ENCODE measurements at places on chromosomes 1 and 21.

DNA sequence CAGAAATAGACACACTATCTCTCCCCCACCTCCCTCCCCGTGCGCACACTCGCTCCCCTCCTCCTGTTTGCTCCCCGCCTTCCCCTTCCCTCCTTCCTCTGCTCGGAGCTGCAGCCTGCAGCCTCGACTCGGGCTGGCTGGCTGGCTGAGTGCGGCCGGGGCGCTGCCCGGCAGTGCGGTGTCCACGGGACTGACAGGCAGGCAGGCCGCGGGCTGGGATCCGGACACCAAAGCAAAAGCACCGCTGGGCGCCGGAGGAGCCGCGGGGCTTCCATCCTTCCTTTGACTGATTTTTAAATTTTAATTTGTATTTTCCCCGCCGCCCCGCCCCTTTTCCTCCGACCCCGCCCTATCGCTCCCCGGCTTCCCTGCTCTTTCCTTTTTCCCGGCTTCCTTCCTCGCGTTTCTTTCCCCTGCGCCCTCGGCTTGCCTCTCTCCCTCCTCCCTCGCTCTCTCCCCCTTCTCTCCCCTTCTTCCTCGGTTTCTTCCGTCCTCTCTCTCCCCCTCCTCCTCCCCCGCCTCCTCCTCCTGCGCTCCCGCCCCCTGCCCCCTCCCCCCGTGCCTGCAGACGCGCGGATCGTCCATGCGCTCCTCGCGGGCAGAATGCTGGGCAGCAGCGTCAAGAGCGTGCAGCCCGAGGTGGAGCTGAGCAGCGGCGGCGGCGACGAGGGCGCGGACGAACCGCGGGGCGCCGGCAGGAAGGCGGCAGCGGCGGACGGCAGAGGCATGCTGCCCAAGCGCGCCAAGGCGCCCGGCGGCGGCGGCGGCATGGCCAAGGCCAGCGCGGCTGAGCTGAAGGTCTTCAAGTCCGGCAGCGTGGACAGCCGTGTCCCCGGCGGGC is 109.4 kb downstream of the NAV1 start:
- DNase-seq, result no peak

- no peak for DNase-seq
Measured at GRCh38 chr1:198788561-198789064, 149.8 kb downstream of the PTPRC start.

DNA sequence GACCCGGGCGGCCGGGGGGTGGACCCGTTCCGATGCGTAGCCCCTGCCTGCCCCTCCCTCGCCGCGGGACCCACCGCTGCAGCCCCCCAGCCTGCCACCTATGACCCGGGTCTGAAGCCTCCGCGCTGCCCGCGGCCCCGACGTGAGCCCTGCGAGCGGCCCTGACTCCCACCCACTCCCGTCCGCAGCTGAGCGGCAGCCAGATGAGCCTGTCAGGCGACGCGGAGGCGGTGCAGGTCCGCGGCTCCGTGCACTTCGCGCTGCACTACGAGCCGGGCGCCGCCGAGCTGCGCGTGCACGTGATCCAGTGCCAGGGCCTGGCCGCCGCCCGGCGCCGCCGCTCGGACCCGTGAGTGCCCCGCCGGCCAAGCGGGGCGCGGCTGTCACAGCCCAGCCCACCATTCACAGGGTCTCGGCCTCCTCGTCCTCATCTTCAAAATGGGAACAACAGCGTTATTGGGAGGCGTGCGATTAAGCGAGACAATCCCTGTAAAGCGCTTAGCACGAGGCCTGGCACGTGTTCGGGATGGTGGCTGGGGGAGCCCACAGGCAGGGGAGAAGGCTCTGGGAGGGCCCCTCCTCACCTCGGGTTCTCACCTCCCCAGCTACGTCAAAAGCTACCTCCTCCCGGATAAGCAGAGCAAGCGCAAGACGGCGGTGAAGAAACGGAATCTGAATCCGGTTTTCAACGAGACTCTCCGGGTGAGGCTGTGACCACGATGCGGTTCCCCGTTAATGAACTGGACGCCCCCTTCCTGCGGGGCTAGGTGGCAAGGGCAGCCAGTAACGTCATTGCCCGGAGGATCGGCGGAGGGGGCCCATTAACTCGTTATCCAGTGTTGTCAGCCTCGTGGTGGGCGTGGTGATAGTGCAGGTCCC is 8.2 kb downstream of the SYTL1 start:
- no peak for DNase-seq

- no peak for DNase-seq
Measured at GRCh38 chr1:205351984-205352713, 4.6 kb downstream of the KLHDC8A start.

DNA sequence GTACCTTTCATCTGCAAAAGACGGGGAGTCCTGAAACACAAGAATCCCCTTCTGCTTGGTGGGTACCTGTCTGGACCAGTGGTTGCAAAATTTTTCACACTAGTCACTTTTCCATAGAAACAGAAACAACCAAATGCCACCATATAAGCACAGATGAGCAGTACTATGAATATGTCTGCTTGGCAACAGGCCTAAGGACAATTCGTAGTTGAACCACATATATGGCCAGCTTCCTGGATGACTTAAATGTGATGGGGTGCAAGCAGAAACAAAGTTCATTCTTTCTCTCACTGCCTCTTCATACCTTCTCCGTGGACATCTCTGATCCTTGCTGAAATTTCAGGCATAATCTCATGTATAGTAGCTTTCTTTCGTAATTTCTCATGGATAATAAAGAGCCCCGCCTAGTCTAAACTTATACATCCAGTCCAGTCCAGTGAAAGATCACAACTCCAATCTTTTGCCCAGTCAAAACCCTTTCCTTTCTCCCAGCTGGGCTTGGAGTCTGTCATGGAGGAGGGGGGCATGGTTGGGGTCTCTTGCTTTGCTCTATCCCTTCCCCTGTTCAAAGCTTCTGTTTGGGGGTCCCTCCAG is 7.0 kb downstream of the FCAMR start:
- no peak for DNase-seq

- no peak for DNase-seq
Measured at GRCh38 chr1:100834777-100835660, 59.6 kb downstream of the EXTL2 start.

- DNase-seq, result no peak
Measured at GRCh38 chr1:211788626-211789025, 41.9 kb downstream of the LPGAT1 start.

DNA sequence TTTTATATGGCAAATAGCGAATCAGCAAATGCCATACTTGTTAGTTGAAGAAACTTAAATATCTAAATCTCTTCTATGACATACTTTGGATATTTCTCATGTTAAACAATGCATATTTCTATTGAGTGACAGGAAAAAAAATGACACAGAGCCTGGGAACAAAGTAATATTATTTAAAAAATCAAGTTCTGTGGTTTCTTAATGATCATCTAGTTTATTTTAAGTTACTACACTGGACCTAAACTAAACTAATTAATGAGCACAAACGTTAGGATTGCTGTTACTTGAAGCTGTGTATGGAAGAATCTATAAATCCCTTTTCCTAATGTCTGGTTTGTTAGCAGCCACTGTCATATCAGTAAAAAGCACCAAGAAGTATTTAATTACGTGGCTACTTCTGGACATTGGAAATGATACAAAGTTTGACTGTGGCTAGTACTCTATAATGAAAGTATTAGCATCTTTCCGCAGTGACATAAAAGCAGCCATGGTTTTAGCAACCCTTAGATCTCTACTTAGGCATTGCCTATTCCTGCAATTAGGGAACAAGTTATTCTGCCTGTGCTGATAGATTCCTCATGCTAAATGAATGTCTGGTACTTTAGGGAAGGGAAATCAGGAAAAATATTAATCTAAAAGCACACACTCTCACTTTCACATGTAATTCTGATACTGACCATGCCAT is 981.7 kb upstream of the B3GALT2 start:
- no peak for DNase-seq

GRCh38 chr21:38267136-38267755 is 10.5 kb downstream of the KCNJ15 start:
- DNase-seq, result no peak

DNA sequence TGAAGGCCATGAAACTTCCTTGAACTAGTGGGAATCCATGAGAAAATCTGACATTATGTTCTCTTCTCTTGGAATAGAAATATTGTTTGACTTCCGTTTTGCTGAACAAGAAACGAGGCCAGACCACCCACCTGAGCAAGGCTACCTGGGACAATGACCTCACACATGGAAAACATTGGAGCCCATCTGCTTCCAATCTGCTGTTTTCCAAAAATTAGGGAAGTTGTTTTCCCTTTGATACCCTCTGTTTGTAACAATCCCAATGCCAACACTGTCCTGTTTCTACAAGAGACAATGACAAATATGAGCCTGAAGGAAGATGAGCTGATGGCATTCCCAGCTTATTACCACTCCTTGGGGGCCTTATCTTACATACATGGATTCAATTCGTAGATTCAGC is 29.4 kb downstream of the OR2C3 start:
- no peak for DNase-seq
